ENCODE measurements at places on chromosomes 4 and X.

- no peak for DNase-seq
These were observed 17.1 kb downstream of the MYOZ2 start for GRCh38 chr4:119152741-119153140.

- no peak for DNase-seq
These were observed 222.7 kb downstream of the SHOX start for GRCh38 chrX:853304-853703.

DNA sequence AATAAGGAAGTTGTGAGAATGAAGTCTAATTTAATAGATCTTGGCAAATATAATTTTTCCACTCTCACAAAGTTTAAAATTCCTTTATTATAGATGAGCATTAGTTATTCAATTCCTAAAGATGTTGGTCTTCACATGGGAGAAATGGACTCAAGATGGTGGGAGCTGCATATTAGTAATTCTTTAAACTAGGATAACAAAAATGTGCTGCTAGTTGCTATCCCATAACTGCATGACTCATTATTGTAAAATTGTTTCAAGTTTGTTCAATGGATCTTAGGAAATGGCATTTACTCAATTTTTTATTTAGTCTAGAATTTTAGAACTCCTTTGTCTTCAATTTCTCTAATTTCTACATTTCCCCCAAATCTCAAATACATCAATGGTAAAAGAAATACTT is 155.8 kb downstream of the ATP10D start:
- DNase-seq: no peak

- DNase-seq: no peak
These were observed 29.8 kb downstream of the ACOX3 start for GRCh38 chr4:8410641-8411271.

- DNase-seq: no peak
These were observed 566.7 kb downstream of the DMD start for GRCh38 chrX:32644476-32645245.

DNA sequence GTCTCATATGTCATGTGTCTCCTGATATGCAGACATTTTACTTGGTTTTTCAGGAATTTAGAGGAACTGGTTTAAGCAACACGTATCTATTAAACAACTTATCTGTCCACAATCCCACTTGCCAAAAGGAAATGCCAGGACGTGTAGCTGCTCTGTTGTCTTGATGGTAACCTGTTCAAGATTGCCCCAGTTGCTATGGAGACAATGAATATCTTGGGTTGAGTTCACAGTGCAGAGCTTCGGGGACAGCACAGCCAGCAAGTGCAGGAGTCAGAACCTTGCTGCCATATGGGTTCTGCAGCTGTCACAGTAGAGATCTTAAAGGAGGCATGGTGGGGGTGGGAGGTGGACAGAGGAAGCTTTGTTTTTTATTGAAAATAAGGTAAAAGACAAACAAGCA is 28.7 kb upstream of the FAM9B start:
- DNase-seq: no peak

GRCh38 chr4:13694256-13694655 is 66.7 kb upstream of the BOD1L1 start:
- DNase-seq: no peak

DNA sequence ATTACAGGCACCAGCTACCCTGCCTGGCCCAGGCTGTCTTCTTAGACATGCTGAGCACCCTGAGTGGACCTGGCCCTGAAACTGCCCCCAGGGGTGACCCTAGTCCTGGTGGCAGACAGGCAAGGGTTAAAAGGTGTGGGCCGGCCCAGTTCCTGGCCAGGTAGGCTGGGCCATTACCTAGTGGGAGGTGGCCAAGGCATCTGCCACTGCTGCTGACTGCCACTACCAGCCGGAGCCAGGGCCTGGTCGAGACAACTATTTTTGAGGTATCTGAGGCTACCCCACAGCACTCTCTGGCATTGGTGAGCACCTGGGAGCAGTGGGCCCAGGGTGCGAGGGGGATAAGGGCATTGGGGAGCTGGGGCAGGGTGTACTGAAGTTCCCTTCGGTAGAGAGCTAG is at the start of gene CCDC120:
Gene CCDC120, plus strand, starts transcription at position 206 of the 400 bp plus-strand sequence. CDS start 3,043 bp downstream, outside the sequence.
- DNase-seq: no peak

- peak; percentile 42 for DNase-seq
These were observed 28.2 kb upstream of the ANTXR2 start for GRCh38 chr4:80101071-80101791.

DNA sequence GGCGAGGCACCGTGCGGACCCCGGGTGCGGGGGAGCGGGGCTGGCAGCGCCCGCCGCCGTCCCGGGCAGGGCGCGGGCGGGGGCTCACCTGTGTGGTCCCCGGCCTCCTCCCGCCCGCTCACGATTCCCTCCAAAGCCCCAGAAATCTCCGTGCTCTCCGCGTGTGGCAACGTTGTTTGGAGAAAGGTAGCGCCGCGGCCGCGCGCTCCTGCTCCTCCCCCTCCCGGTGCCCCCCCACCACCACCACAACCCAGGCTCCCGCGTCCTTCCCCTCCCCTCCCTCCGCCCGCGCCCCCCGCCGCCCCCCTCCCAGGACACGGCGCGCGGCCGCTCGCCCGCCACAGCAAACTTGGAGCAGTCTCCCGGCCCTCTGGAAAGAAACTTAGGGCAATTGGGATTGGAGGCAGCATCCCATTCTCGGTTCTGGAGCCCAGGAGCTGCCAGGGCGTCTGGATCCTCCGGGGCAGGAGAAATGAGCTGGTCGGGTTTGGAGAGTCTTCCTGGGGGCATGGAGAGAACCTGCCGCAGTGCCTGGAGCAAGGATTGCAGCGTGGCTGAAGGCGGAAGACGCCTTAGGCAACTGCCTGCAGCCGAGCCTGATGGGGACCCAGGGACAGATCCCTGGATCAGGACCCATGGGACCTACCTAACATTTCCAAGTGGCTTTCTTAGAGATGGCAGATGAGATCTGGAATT is 855 bp downstream of the KLF3 start:
- peak; percentile 43 for DNase-seq

DNA sequence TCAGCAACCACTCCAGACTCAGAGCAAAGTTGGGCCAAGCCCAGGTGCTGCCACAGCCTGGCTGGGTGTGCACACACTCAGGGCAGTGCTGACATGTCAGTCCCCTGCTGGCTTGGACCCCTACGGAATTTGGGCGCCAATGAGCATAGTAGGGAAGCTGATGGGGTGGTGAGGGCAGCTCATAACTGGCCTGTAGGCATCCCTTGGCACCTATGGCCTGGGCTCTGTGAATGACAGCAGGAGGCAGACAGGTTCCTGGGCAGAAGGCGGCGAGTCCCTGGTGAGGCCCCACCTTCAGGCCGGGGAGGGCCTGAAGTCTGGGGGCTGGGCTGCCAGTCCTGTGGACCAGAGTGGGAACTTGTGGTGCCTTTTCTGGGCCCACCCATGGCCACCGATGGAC is 15.9 kb upstream of the TMEM185A start:
- DNase-seq: no peak

GRCh38 chr4:83662204-83662603 is 126.3 kb downstream of the GPAT3 start:
- no peak for DNase-seq

- DNase-seq: no peak
These were observed 283.2 kb downstream of the PCDH18 start for GRCh38 chr4:137249112-137249511.

DNA sequence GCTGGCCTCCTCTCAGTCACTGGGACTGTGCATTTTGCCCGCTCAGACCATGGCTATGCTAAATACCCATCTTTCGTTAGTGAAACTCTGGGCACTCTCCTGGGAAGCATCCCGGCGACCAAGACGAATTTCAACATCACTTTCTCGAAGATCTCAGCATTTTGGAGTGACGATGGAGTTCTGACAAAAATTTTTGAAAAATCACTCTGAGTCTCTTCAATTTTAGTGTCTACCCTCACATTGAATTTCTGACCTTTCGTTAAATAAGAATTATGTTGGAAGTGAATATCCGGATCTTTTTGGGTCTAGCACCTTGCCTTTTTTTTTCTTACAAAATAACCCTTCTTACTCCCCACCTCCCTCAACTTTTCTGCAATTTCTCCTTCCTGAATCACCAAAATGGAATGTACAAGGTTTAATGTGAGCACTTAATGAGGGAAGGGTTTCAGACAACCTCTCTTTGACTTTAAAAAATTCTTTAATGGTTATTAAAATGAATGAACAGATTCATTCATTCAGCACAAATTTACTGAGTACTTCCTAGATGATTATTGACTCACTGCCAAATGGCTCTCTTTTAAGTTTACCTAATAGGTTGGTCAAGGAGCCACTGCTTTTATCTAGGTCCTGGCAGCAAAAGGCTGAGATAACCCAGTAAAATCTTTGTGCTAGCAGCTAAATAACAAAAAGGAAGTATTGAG is 746 bp upstream of the AADAT start:
- no peak for DNase-seq

DNA sequence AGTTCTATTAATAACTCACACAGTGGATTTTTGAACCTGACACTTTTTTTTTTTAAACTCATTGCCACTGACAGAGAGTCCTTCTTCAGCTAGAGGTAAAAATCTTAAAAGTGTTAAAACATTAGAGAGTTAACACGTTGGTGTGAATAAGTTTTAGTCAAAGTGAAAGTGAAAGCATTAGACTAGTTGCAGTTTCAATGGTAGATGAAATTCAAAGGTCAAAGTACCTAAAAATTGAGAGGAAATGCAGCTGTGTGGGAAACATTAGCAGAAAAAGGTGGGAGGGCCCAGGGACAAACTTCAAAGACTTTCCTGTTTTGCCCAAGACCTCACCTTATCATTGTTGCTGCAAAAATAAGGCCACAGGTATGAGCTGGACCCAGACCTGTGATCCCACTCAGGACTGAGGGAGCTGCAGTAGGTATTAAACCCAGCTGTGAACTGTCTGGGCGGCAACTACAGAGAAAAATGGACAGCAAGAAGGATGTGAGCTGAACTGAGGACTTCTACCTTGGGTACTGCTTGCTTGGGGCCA is 17.6 kb upstream of the GABRA4 start:
- DNase-seq: peak; percentile 20

DNA sequence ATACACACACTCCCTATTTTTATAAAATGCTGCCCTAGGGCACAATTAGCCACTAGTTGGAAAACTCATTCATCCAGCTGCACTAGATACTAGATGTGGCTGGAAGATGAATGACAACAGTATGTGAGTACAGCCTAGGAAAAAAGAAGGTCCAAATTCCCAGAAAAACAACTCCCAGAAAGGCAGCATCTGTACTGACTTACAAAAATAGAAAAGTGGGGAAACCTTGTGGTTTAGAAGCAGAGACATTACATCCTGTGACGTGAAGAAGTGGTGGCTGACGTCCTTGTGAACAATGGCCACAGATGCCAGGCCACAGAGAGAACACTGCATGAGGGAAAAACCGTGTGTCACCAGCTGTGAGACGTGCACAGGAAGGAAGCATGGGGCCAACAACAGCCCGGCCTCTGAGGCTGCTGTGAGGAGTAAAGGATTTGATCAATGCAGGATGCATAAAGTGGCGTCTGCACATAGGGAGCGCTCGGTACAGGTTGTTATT is 81.2 kb downstream of the SPRY1 start:
- DNase-seq: peak; percentile 15

DNA sequence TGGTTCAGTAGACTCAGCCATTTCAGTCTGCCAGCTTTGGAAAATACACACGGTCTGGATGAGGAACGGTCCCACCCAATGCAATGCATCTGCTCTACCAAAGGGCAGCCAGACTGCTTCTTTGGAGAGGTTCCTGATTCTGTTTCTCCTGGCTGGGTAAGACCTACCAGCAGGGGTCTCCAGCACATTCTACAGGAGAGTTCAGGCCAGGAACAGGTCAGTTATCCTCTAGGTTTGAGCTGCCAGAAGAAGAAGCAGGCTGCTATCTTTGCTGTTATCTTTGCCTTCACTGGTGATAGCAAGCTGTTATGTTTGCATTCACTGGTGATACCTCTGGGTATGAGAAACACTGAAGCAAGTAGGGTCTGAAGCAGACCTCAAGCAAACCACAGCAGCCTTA is 45.5 kb upstream of the PBDC1 start:
- DNase-seq: no peak

- peak; percentile 63 for DNase-seq
These were observed 88.2 kb upstream of the TNIP3 start for GRCh38 chr4:121252224-121252806.

DNA sequence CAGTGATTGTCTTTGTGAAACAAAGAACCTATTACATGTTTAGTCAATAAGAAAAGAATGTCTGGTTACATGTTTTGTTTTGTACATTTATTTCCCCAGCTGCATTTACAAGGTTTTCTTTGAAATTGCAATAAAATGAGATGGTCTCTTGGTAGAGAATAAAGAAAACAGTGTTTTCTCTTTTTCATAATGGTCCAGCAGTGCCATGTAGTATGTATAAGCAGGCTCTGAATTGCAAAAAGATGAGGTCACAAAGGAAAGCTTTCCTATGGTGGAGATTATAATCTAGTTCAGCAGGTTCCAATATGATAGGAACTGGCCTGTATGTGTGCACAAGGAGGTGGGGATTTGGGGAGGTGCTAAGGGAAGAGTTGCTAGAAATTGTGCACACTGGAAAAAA is 1417.3 kb downstream of the STIM2 start:
- no peak for DNase-seq

DNA sequence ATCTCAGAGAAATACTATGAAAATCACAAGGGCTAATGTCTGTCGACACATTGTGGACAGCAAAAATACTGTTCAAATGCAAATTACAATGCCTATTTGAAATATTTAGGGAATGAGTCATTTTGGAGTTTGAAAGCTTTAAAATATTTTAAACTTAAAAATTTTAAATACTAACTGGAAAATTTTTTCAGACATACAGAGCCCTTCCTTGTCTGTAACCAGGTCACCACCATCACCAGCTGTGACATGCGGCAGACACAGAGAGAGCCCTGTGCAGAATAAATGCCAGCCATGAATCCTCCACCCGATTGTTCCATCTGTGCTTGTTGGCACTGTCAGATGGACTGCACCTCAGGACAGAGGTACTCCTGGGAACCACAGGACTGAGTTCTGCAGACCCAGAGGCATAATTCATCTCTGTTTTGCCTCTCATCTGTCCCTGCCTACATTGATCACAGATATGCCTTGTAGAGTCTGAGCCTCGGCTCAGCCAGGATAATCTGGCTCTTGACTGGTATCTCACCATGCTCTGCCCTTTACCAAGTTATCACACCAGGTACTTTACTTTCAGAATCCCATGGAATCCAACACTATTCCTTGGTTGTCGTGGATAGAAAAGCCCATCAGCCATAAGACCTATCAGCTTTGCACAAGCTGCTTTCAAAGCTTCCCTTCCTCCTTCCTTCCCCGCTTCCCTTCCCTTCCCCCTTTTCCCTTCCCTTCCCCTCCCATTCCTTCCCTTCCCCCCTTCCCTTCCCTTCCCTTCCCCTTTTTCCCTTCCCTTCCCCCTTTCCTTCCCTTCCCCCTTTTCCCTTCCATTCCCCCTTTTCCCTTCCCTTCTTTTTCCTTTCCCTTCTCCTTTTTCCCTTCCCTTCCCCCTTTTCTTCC is 67.2 kb downstream of the TBC1D9 start:
- no peak for DNase-seq

DNA sequence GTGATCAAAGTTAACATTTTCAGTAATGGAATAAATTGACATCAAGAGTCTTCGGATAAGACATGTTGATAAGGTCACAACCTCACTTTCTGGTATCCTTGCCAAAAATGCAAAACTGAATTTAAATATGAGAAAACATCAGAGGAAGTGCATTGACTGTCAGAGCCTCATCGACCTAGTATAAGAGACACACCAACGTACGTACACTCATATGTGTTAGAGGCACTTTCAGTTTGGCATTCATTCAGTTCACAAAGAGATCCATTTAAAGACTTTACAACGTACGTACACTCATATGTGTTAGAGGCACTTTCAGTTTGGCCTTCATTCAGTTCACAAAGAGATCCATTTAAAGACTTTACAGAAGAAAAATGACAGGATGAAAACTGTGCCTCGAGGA is 280.3 kb downstream of the INPP4B start:
- DNase-seq: peak; percentile 74
